Activated CD4-positive, alpha-beta T cell treated with anti-CD3 and anti-CD28 coated beads, Interleukin-2, amount 50 U/mL, for 48 hours (primary cell): ENCODE measurements at places on chromosomes 11 and 22.

GRCh38 chr11:31246451-31247165, 122.9 kb downstream of the DCDC1 start:
- DNase-seq, result no peak

GRCh38 chr11:17811352-17811751, 76.8 kb downstream of the KCNC1 start:
- DNase-seq, result no peak

GRCh38 chr22:38733329-38733723, 22.5 kb downstream of the SUN2 start:
- peak; percentile 61 for DNase-seq

DNA sequence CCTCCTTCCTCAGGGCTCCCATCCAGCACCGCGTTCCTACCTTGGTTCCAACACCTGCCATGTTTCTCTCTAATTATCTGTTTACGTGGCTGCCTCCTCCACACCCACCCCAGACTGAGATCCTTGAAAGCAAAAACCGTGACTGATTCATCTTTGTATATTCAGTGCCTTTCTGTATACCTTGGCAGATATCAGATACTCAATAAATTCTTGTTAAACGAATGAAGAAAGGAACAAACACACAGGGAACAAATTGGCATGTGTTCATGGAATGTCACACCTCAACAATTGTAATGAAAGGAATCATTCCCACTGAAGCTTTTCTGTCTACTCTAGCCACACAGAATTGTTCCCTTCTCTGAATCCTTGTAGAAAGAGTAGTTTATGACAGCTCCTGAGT, 20.4 kb upstream of the LRRC55 start:
- no peak for DNase-seq

DNA sequence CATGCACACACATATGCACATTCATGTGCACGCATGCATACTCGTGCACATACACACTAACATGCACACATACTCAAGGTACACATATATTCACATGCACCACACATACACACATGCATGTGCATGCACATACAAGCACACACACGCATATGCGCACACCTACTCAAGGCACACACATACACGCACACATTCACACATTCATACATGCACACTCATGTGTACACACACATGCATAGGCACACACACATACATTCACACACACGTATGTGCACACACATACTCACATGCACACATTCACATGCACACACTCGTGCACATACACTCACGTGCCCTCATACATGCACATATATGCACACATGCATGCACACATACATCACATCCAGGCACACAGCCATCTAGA, 489.0 kb downstream of the MN1 start:
- DNase-seq, result no peak

- DNase-seq, result no peak
Measured at GRCh38 chr11:35192347-35192746, 53.4 kb downstream of the CD44 start.
